ENCODE measurements at places on chromosomes 16 and 17. TPM values are rescaled to one million over a fixed set of nuclear protein-coding genes. Genes with fewer than 3 reads are reported as not detected.

Gene HS3ST4
- not detected for total RNA-seq

Gene CCDC92B
- total RNA-seq, result not detected

Gene GPR179
- total RNA-seq, result not detected

Gene STX8
- total RNA-seq, result 40.7 TPM

Gene CLEC3A
- not detected for total RNA-seq

Gene TBC1D3B
- not detected for total RNA-seq

Gene TNFRSF13B
- total RNA-seq, result not detected

Gene TP53TG3
- not detected for total RNA-seq

Gene HOXB5
- not detected for total RNA-seq

DNA sequence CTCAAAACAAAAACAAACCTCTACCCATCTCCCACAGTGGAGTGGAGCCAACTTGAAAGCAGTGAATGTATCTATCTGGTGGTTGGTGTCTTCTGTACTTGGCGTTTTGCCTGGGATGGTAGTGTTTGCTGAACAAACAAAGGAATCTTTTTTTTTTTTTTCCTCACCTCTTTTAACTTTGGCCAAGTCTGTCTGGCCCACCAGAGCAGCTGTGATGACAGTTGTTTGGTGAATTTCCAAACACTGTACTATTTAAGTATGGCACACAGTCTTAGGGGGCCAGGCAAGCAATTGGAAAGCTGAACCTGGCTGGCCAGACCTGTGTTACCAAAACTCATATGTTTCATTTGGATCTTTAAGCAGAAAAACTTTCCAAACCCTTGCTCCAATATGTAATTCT, 101.8 kb upstream of the CDH13 start:
- no peak overlapping the region for H3K4me3 ChIP-seq
- DNase-seq, result no peak
- no peaks in the 10 kb centered on the region for H3K4me1 ChIP-seq
- no peaks in the 10 kb centered on the region for H3K27me3 ChIP-seq
- no peak overlapping the region for H3K27ac ChIP-seq
- H3K36me3 ChIP-seq, result no peaks in the 10 kb centered on the region

DNA sequence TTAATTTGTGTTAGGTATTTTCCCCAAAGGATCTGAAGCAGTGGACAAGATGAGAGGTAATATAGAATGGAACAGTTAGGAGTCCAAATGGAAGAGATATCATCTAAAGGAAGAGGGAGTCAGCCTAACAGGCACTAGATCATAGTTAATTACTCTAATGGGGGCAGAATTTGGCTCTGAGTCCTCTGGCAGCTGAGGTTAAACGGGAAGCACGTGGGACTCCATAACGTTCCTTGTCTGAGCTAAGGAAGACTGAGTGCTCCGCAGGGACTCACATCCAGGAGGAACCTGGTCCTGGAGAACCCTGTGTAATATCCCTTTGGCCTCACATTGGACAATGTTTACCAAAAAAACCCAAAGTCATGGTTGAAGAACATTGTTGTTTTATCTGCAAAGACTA, 46.6 kb upstream of the TEX2 start:
- no peaks in the 10 kb centered on the region for H3K4me1 ChIP-seq
- no peak overlapping the region for H3K27ac ChIP-seq
- H3K4me3 ChIP-seq, result no peak overlapping the region
- no peak for DNase-seq
- no peaks in the 10 kb centered on the region for H3K27me3 ChIP-seq

DNA sequence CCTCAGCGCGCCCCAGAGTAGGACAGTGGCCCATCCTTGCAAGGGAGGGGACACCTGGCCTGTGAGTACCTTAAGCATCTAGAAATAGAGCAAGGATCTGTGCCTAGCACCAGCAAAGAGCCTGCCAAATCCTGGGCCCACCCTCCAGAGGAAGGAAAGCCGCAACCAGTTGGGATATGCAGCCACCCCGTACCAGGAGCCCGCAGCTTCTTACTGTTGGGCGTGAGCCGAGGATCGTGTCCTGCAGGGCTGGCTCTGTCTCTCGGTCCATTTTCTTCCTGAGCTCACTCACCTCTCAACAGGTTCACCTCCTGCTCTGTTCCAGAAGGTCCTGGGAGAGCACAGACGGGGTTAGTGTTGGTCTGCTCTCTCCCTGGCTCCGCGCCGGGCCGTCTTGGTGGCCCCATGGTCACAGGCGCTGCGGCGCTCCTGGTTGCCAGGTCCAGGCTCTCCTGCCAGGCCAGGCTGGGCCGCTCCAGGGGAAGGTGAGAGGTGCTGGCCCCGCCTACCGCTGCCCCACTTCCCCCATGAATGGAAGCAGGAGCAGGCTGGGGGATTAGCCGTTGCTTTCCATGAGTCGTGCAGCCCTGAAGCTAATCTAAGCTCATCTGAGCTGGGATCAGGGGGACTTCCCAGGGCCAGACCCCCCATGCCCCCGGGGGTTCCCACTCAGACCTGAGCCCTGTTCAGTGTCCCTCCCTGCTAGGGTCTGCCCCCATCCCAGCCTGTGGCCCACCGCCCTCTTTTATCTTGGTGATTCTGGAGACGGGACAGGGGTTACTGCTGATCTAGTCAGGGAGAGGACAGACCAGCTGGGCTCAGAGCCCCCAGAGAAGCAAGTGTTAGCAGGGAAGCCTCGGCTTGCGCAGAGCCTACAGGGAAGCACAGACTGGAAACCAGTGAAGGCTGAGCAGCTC, 12.7 kb downstream of the ENDOV start:
- DNase-seq, result no peak
- H3K4me1 ChIP-seq, result no peaks in the 10 kb centered on the region
- H3K27me3 ChIP-seq, result no peaks in the 10 kb centered on the region
- no peak overlapping the region for H3K4me3 ChIP-seq

DNA sequence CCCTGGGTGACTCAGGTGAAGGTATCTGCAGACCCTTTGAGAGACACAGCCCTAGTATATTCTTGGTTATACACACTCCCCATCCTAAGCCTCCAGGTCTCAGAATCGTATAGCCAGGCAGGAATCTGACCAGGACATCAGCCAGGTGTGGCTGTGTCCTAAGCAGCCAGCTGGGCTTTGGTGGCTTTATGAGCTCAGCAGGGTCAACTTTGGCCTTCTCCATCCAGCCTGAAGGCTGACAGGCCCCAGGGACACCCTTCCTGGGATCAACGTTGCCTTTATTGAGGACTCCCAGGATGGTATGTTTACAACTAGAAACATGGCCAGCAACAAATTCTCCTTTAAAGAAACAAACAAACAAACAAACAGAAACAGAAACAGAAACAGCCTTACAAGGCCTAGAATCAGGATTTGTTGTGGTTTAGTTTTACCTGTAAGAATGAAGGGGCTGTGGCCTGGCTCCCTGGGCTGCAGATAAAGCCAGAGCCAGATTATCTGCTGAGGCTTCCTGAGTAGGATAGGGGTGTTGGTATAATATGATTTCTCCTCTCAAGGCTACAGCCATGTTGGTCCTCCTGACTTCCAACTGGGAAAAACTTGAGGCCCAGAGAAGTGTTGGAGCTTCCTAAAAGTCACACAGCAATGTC, 8.5 kb downstream of the KIF19 start:
- H3K4me3 ChIP-seq, result no peak overlapping the region
- H3K4me1 ChIP-seq, result no peaks in the 10 kb centered on the region
- H3K36me3 ChIP-seq, result no peaks in the 10 kb centered on the region
- peak; percentile 19 for DNase-seq

GRCh38 chr17:27975146-27976011, 67.1 kb upstream of the NLK start:
- no peaks in the 10 kb centered on the region for H3K27me3 ChIP-seq
- no peak overlapping the region for H3K27ac ChIP-seq
- peak; percentile 50 for DNase-seq
- no peaks in the 10 kb centered on the region for H3K36me3 ChIP-seq
- no peak overlapping the region for H3K4me3 ChIP-seq

- H3K27ac ChIP-seq, result no peak overlapping the region
- no peaks in the 10 kb centered on the region for H3K4me1 ChIP-seq
- H3K36me3 ChIP-seq, result no peaks in the 10 kb centered on the region
- H3K27me3 ChIP-seq, result peaks cover 21% of the 10 kb centered on the region
Measured at GRCh38 chr17:49880291-49881053, 32.6 kb upstream of the TAC4 start.

DNA sequence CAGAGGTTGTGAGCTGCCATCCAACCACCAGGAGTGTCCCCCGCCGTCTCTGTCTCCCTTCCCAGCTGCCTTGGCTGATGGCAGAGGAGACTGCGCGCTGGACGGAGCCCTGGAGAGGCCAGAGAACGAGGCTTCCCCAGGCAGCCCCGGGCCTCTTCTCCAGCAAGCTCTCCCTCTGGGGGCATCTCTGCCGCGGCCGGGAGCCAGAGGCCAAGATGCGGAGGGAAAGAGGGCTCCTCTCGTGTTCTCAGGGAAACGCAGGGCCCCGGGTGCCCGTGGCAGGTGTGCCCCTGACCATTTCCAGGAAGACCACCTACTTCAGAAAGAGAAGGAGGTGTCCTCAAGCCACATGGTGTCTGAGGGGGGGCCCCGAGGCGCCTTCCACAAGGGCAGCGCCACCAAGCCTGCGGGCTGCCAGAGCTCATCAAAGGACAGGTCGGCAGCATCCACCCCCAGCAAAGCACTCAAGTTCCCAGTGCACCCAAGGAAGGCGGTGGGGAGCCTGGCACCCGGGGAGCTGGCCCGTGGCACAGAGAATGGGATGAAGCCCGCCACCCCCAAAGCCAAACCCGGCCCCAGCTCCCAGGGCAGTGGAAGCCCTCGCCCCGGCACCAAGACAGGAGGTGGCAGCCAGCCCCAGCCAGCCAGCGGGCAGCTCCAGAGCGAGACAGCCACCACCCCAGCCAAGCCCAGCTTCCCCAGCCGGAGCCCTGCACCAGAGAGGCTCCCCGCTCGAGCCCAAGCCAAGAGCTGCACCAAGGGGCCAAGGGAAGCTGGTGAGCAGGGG, 14.8 kb upstream of the ZFPM1 start:
- no peak for DNase-seq
- H3K27ac ChIP-seq, result no peak overlapping the region
- no peaks in the 10 kb centered on the region for H3K4me1 ChIP-seq

DNA sequence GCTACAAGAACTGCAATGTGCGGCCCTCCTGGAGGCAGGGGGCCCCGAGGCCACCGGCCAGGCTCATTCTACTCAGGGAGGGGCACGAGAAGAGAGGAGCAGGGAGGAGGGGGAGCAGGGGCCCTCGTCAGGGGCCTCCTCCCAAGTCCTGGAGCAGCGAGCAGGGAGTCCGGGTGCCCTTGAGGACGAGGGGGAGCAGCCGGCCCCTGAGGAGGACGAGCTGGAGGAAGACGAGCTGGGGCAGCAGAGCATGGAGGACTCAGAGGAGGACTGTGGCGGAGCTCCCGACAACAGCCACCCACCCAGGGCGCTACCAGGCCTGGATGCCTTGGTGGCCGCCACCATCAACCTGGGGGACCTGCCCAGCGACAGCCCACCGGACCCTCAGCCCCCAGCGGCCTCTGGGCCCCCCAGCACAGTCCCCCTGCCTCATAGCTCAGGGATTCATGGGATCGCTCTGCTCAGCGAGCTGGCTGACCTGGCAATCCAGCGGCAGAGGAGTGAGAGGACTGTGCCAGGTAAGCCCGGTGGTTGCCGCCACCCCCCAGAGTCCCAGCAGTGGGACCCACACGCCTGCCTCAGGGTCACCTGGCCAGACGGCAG, 52.2 kb downstream of the BAHCC1 start:
- H3K4me1 ChIP-seq, result no peaks in the 10 kb centered on the region
- DNase-seq, result no peak
- H3K4me3 ChIP-seq, result no peak overlapping the region
- no peaks in the 10 kb centered on the region for H3K27me3 ChIP-seq

DNA sequence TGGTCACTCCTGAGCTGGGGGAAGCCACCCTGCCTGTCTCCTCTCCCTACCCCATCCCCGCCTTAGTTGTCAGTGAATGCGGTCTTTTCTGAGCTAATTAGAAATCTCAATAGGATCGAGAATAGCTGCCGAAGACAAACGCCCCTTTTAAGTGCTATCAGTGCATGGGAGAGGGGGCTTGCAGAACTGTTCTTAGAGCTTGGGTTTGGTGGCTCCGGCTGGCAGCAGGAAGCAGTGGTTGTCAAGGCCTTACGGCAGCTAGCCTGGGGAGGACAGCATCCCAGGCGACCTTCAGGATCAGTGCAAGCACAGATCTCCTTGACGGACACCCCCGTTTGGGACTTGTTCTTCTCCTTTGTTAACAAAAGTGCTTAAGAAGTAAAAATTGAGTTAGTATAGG, 195.1 kb downstream of the CCDC182 start:
- no peaks in the 10 kb centered on the region for H3K27me3 ChIP-seq
- H3K4me1 ChIP-seq, result no peaks in the 10 kb centered on the region
- H3K4me3 ChIP-seq, result no peak overlapping the region

- no peak overlapping the region for H3K27ac ChIP-seq
- no peaks in the 10 kb centered on the region for H3K4me1 ChIP-seq
- DNase-seq, result peak; percentile 19
- no peaks in the 10 kb centered on the region for H3K27me3 ChIP-seq
- H3K4me3 ChIP-seq, result no peak overlapping the region
Measured at GRCh38 chr17:32671896-32672295, 185.1 kb downstream of the CDK5R1 start.

DNA sequence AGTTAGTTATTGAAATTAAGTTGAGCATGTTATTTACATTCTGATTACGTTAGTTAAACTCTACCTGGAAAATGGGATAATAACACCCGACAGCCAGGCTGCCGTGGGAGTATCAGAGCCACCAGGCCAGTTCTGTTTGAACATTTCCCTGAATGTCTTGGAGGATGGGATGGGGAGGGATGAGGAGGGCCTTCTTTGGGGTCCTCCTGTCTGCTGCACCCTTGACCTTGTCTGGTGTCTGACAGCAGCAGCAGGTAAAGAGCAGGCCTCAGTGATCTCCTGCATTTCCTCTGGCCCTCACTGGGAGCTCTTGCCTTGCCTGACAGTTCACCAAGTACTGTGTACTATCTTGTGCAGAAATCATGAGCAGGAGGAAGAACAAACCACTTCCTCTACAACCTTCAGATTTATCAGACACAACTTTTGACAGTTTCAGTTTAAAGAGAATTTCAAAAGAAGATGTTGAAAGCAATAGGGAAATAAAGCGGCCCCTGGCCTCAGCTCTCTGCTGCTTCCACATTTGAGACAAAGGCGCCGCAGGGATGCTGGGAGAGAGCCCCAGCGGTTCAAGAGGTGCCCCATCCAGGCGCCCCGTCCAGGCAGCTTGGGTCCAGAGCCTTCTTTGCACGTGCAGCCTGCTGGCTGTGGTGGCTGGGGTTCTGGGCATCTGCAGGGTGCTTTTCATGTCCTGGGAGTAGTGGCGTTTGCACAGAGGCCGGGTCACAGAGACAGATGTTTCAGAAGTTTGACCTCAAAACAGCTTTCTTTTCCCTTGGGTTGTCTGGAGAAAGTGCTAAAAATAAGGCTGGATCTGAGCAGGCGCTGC, 25.3 kb downstream of the CMIP start:
- H3K4me3 ChIP-seq, result no peak overlapping the region
- no peak overlapping the region for H3K27ac ChIP-seq
- H3K27me3 ChIP-seq, result no peaks in the 10 kb centered on the region
- H3K36me3 ChIP-seq, result no peaks in the 10 kb centered on the region

DNA sequence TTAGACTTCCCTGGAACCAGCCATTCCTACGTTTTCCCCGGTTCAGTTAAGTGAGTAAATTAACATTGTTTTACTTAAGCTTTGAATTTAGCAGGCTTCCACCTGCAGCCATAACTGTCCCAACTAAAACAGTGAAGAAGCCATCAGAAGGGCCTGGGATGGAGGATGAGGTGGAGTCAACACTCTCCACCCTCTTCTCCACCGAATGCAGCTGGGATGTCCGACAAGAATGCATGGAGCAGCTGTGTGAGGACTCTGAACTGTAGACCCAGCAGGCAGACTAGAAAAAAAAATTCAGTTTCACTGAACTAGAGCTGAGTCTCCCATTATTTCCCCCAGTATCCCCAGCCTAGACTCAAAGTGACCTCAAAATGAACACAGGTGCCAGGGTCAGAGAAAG, 114.8 kb downstream of the C16orf95 start:
- H3K4me1 ChIP-seq, result peaks cover 53% of the 10 kb centered on the region
- peak; percentile 70 for DNase-seq
- peak overlapping the region; percentile 59 for H3K27ac ChIP-seq
- H3K36me3 ChIP-seq, result no peaks in the 10 kb centered on the region
- no peaks in the 10 kb centered on the region for H3K27me3 ChIP-seq
- H3K4me3 ChIP-seq, result no peak overlapping the region

Data from GM23248 (cell line).